NK-92 treated with Interleukin-12 subunit alpha and Interleukin-12 subunit beta, amount 100 ng/mL, for 24 hours (cell line): ENCODE measurements at places on chromosomes 16 and 17.

DNA sequence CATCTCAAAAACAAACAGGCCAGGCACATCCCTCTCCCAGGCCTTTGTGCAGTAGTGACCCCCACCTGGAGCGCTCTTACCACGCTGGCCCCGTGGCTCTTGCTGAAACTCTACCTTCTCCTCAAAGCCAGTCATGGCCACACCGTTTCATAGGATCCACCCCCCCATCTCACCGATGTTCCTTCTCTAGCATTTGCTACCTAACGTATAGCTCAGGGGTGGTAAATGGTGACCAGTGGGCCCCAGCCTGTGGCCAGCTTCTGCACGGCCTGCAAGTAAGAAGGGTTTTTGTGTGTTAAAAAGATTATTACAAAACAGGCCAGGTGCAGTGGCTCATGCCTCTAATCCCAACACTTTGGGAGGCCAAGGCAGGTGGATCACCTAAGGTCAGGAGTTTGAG is 43.8 kb downstream of the RMI2 start:
- DNase-seq: no peak

DNA sequence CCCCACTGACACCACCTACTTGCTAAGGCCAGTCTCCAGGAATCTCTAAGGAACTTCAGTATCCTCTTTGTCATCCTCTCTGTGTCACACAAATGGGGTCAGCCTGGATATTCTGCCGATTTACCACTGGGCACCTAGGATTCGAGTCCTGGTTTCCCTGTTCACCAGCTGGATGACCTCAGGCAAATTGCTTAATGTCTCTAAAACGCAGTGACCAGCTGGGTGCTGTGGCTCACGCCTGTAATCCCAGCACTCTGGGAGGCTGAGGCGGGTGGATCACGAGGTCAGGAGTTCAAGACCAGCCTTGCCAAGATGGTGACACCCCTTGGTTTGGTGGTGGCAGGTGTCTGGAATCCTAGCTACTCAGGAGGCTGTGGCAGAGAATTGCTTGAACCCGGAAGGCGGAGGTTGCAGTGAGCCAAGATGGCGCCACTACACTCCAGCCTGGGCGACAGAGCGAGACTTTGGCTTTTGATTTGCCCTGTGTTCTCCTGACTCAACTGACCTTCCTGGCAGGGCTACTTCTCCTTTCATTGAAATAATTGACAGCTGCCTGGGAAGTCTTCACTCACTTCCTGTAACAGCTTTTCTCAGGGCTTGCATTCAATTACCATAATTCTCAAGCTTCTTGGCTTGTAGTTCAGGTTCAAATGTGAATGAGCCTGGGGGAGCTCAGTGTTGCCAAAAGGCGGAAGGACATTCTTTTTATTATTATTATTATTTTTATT is 15.4 kb downstream of the SYCE1L start:
- no peak for DNase-seq

GRCh38 chr17:64554028-64554637 is 47.4 kb downstream of the CEP95 start:
- DNase-seq: no peak

DNA sequence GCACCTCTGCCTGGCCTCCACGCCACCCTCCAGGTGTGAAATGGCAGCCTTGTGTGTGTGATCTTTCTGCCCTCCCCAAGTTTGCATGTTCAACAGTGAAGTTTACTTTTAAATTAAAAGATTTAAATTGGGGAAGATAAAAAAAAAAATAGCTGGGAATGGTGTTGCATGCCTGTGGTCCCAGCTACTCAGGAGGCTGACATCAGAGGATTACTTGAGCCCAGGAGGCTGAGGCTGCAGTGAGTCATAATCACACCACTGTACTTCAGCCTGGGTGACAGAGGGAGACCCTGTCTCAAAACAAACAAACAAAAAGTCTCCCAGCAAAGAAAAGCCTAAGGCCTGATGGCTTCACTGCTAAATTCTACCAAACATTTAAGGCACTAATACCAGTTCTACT is 35.4 kb upstream of the RNF43 start:
- no peak for DNase-seq

GRCh38 chr17:73643001-73643851 is 1.0 kb downstream of the SDK2 start:
- no peak for DNase-seq

- DNase-seq: no peak
Observed at GRCh38 chr16:19147126-19147525, 20.9 kb upstream of the SYT17 start.

GRCh38 chr16:86517033-86517432 is 6.7 kb downstream of the FOXF1 start:
- no peak for DNase-seq
